Lung microvascular endothelial cell (primary cell): ENCODE measurements at places on chromosomes 12 and 14.

- DNase-seq = no peak
These were observed 13.2 kb upstream of the TUBA1B start for GRCh38 chr12:49144384-49144783.

- DNase-seq = no peak
These were observed 906.0 kb downstream of the VRK1 start for GRCh38 chr14:97703006-97703760.

GRCh38 chr14:23006188-23006534 lies 3.8 kb downstream of the C14orf93 start:
- no peak for DNase-seq

DNA sequence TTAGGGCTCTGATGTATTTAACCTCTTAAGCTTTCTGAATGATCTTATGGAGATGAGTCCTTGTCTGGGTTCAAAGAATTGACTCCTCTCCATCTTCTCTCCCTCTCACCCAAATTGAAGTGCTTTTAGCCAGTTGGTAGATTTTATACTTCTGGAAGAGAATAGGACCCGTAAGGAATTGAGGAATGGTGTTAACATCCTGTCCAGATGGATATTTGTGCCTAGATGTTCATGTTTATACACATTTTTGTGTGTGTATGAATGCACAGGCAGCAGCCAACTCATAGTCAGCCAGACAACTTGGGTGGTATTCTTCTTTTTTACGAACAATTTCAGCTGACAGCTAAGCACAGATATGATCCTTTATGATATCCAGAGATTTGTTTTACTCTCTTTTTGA lies 449.6 kb upstream of the RGS6 start:
- DNase-seq = no peak

DNA sequence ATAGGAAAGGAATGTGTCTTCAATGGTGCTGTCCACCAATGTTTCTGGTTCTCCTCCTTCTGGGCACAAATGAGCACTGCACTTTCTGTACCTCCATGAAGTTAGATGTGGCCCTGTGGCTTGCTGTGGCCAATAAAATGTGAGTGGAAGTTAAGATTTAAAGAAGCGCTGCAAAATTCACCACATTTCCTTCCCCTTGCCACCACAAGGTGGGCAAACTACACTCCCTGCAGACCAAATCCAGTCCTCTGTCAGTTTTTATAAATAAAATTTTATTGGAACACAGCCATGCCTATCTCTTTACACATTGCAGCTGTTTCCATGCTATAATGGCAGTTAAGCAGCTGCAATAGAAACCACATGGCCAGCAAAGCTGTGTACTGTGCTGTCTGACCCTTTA lies 141.4 kb upstream of the TMPO start:
- DNase-seq = peak; percentile 22

GRCh38 chr12:50507930-50508329 lies 3.1 kb downstream of the DIP2B start:
- no peak for DNase-seq

DNA sequence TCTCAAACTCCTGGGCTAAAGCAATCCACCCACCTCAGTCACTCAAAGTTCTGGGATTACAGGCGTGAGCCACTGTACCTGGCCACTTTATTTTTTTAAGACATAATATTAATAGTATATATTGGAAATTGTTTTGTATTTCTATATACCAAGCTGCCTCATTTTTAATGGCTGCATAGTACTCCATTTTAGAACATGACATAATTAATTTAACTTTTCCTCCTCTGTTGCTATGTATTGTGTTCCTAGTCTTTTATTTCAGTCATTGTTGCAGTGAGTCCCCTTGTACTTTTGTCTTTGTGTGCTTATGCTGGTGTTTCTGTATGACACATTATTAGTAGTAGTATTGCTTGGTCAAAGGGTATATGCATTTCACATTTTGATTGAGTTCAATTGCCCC lies 138.7 kb downstream of the PRKCH start:
- no peak for DNase-seq

GRCh38 chr12:51521554-51522276 lies 69.3 kb upstream of the SCN8A start:
- DNase-seq = no peak

DNA sequence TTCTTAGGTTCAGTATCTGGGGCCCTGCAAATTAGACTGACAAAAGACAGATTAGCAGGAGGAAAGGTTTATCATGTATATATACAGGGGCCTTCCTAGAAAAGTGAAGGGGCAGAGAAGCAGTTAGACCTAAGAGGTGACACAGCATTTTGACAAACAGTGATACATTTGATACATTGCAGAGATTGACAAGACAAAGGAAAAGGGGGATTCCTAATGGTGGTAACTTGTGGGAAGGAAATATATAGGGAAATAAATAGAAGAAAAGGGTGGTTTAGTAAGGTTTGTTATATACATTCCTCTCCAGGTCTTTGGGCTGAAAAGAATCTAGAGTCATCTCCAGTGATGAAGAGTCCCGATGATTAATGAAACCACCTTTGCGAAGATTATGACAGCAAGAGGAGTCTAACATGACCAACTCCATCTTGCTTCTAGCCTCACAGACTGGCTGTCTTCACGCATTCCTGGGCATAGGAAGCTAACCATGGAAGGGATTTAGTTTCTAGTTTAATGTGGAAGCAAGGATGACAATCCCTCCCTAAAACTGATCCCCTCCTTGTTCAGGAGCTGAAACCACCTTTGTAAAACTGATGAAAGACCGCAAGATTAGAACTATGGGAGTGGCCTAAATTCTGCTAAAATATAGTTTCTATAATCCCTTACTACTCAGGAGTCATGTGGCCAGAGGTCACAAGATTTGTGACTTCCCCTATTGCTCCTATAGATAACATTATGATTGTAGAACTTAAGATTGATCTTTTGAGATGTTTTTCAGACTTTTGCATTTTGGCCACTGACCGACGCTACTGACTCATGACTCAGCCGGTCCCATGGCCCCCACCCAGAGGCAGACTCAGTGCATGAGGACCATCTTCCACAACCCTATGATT lies 31.1 kb upstream of the CPM start:
- DNase-seq = no peak

- no peak for DNase-seq
These were observed 113.3 kb upstream of the ATP2B1 start for GRCh38 chr12:89821896-89822295.

GRCh38 chr12:131830335-131830913 lies 2.2 kb downstream of the MMP17 start:
- DNase-seq = peak; percentile 94

DNA sequence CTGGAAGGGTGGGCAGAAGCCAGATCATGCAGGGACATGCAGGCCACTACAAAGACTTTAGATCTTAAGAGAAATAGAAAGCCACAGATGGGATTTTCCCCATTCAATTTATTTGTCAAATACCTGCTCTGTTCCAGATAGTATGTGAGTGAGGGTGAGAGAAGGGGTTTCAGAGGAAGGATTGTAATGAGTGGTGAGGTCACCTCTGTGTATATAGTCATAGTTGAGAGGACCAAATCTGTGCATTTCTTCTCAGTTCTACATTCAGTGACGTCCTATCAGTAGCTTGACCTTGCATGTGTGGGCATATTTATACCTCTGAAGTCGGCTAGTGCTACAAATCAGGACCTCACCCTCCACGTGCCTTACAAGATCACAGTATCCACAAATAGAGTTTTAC lies 31.2 kb upstream of the RBM19 start:
- DNase-seq = no peak

GRCh38 chr12:130162267-130162666 lies at the start of gene FZD10:
TSS of gene FZD10 (plus strand) at chr12:130162464. CDS start at chr12:130162943, 479 bp downstream.
- peak; percentile 44 for DNase-seq

DNA sequence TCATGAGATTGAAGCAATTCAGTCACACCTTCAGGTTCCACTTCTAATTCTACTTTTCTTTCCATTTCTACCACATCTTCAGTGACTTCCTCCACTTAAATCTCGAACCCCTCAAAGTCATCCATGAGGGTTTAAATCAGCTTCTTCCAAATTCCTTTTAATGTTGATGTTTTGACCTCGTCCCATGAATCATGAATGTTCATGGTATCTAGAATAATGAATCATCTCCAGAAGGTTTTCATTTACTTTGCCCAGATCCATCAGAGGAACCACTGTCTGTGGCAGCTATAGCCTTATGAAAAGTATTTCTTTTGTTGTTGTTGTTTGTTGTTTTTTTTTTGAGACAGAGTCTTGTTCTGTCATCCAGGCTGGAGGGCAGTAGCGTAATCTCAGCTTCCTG lies 7.6 kb downstream of the RXYLT1 start:
- no peak for DNase-seq
